Activated naive CD4-positive, alpha-beta T cell (primary cell): ENCODE measurements at places on chromosomes 7 and 10.

DNA sequence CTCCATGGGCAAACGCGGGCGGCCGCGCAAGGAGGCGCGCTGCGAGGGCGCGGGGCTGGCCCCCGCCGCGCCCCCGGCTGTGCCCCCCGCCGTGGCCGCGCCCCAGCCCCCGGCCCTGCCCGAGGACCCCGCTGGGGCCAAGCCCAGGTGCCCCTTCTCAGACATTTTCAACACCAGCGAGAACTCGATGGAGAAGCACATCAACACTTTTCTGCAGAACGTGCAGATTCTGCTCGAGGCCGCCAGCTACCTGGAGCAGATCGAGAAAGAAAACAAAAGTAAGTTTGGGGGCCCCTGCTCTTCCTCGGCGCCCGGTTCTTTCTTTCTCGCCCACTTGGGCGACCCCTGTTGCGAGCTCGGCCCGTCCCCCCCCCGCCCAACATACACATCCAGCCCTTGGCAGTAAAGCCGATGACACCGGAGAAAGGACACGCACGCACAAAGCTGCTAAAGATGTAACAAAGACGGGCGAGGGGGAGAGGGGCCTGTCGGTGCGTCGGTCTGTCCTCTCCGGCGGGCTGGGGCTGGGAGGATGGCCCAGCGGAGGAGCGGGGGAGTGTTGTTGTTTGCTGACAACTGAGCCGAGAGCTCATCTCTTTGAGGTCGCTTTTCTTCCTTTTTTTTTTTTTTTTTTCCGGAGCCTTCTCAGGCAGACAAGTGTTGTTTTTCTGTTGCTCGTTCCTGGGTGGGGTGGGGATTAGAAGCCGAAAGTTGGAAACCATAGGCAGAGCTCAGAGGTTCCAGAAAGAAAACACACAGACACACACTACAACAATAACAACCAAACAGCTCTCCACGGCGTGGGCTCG, 604 bp downstream of the MXI1 start:
- DNase-seq, result no peak

- DNase-seq, result no peak
These were observed 3.7 kb downstream of the PURB start for GRCh38 chr7:44881610-44882009.

DNA sequence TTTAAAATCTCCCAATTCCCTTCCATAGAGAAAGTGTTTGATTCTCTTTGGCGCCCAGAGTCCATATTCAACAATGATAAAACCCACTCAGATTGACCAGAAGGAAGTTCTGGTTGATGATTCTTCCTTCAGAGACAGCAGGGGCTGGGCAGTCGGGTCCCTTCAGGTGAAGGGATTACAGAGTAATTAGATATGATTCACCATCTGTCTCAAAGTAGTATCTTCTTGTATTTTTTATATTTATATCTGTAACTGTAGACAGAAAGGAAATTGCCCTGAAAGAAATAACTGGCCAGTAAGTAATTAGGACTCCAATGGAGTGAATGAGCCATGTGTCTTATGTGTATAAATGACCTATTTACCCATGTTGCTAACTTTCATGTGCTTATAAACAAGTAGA, 156.0 kb downstream of the PLCE1 start:
- DNase-seq, result no peak

GRCh38 chr10:92538231-92538958, 35.5 kb downstream of the IDE start:
- no peak for DNase-seq

- DNase-seq, result no peak
These were observed 179.8 kb downstream of the EBF3 start for GRCh38 chr10:129784291-129784690.
